ENCODE measurements at places on chromosomes 6 and 20. TPM values are rescaled to one million over a fixed set of nuclear protein-coding genes. Genes with fewer than 3 reads are reported as not detected.

The PNPLA1 gene
- not detected for total RNA-seq

The TBX18 gene
- total RNA-seq, result not detected

The CALHM6 gene
- 3.0 TPM for total RNA-seq

The SYCP2L gene
- total RNA-seq, result not detected

The OR12D3 gene
- not detected for total RNA-seq

The OPN5 gene
- not detected for total RNA-seq

The ADGRF4 gene
- not detected for total RNA-seq

The CDC25B gene
- total RNA-seq, result 392 TPM

The BPIFB4 gene
- not detected for total RNA-seq

The IGF2R gene
- 67.3 TPM for total RNA-seq

The SLC12A5 gene
- not detected for total RNA-seq

The HSPA12B gene
- not detected for total RNA-seq

The IL17F gene
- not detected for total RNA-seq

The PKIG gene
- total RNA-seq, result 2.1 TPM

The ZNF831 gene
- total RNA-seq, result 36.5 TPM

The NKAIN4 gene
- not detected for total RNA-seq

The RAD21L1 gene
- total RNA-seq, result 0.58 TPM

The ELOVL4 gene
- 0.68 TPM for total RNA-seq

The TBXT gene
- not detected for total RNA-seq

All from naive thymus-derived CD4-positive, alpha-beta T cell (primary cell).